Right forelimb (tissue), 1 donor: ENCODE measurements at places on chromosomes 2 and 18.

GRCh38 chr2:114192362-114192761, 250.1 kb upstream of the DPP10 start:
- no peak for DNase-seq

- DNase-seq = no peak
Measured at GRCh38 chr2:20357638-20358389, 7.2 kb upstream of the PUM2 start.

DNA sequence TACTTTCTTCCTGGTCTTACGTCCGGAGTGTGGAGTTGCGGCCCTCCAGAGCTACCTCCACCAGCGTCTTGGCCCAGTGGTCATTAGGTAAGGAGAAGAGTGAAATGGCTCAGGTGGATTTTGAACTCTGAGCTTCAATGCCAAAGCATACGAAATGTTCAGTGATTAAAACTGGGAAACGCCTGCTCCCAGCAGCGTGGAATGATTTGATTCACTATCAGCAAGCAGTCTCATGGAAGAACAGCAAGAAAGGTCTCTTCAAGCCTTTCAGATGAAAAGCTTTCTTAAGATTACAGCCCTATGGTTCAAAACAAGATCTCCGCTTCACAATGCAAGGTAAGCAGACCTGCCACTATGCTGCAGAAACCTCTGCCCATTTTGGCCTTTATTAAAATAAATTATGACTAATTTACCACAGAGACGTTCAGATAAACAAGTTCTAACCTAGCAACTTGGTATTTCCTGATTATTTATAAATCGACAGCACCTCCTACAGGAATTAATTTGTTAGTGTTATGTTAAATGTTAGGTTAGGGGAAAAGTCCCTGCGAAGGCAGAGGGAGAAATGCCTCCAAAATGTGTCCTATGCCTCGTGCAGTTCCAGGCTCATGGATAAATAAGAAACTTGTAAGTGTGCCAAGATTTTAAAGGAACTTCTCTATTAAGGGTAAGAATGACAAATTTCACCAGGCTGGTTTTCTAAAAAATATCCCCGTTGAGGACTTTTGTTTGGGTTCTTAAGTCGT, 10.1 kb downstream of the SP9 start:
- DNase-seq = no peak

- DNase-seq = no peak
Measured at GRCh38 chr2:230931556-230932231, 6.7 kb upstream of the GPR55 start.

- no peak for DNase-seq
Measured at GRCh38 chr2:224141304-224141703, 102.2 kb upstream of the SERPINE2 start.

- no peak for DNase-seq
Measured at GRCh38 chr18:55420665-55421307, 167.2 kb downstream of the TCF4 start.

DNA sequence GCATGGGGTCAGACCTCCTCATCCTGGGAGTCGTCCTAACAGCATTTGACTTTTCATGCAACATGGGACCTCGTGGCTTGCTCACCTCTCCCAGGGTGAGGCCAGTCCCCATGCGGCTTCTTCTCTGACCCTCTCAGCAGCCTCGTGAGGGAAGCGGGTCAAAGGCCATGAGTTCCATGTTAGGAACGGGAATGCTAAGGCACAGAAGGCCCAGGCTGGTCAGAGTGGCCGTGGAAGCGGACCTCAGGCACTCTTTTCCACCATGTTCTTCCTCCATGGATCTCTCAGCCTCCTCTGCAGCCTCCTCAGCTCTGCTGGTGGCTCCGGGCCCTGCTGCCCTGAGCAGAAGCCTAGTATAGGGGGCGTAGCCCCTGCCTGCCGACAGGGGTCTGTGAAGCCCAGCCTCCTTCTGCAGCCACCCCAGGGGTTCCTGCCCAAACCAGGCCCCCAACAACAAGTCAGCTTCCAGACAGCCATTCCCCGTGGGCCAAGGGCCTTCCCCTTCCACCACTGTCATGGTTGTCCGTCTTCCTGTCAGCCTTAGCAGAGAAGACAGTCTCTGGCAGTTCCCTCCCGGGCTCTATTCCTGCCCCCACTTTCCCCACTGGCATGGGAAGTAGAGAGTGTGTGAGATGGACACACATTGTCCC, 60.0 kb upstream of the OTOF start:
- DNase-seq = peak; percentile 25

DNA sequence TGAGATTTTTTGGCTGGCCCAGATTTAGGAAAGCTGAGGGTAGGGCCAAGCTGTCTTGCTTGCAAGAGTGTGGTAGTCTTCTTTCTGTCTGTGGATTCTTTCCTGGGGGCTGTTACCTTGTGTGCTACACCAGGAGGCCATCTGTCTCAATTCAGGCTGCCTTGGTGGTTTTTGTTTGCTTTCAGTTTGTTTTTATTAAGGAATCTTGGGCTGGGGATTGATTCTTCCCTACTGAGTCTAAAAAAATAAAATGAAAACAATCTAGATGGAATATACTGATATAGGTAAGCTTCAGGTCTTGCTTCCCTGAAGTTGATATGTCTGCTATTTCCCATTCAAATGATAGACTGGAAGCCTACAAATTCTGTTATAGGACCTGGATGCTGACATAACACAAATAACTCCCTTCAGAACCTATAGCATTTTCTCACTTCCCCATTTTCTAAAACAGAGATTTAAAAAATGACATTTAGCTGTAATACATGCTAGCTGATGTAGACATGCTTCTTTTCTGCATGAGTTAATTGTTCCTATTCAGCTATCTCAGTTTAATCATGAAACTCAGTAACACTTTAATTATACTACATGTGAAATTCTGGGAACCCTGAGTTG, 5.3 kb downstream of the LHCGR start:
- no peak for DNase-seq

DNA sequence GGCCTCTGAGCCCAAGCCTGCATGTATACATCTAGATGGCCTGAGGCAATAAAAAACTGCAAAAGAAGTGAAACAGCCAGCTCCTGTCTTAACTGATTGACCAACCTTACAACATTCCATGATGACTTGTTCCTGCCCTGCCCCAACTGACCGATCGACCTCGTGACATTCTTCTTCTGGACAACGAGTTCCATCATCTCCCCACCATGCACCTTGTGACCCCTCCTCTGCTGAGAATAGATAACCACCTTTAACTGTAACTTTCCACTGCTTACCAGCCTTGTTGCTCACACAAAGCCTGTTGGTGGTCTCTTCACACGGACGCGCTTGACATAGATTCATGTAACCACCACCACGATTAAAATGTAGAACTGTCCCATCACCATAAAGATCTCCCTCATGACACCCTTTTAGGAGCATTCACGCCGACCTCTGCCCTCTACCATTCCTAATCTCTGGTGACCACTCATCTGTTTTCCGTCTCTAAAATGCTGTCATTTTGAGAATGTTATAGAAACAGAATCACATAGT, 120.1 kb upstream of the REV1 start:
- DNase-seq = no peak

DNA sequence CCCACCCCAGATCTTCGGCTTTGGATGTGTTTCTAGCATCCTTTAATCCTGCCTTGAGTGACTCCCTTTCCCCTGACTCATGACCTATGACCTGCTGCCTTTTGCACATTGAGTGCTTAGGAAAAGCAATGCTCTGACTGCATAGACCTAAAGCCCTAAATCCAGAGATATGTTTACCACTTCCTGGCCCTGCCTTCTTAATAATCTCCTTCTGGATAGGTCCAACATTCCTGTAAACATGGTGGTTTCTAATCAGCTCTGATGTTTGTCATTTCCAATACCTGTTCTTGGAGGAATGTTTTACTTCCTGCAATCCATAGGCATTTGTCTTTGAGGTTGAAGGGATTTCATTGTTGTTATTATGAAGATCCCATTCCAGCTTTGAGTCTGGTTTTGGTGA, 2.3 kb downstream of the SLC3A1 start:
- DNase-seq = no peak

DNA sequence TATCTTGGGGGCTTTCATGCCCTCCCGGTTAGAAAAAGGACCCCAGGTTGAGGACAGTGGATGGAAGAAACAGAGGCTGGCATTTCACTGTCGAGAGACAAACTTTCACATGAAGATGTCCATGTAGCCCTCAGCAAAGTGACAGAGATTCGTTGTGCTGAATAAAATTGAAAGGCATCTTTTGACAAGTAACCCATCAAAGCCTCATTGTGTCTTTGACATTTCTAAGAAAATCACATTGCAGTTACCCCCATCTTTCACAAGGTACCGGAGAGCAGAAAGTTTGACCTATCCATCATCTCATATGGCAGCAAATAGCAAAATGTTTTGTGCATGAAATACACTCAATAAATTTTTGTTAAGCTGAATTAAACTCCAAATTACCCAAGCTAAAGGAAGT, 2.0 kb upstream of the MBP start:
- DNase-seq = no peak

DNA sequence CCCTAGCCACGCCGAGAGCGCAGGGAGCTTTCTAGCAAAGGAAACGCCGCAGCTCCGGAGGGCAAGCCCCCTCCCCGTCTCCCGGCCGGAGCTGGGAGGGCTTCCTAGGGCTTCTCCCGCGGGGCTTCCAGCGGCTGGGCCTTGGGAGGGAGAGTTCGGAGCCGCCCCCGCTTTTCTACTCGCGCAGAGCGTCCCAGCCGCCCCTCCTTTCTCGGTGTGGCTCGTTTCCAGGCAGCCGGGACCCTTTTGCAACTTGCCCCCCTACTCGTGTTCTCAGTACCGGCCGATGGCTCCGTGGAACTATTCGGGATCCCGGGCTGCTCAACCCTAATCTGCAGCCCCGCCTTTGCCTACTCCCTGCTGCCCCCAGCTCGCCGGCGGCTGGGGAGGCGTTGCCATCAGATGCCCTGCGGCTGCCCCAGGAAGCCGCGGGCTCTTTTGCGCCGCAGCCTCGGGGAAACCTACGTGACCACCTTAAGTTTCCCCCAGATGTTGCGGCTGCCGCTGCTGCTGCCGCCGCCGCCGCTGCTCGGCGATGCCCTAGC, 1.5 kb upstream of the NR4A2 start:
- DNase-seq = peak; percentile 85

GRCh38 chr2:171763602-171764001, 76.3 kb downstream of the DYNC1I2 start:
- DNase-seq = no peak

DNA sequence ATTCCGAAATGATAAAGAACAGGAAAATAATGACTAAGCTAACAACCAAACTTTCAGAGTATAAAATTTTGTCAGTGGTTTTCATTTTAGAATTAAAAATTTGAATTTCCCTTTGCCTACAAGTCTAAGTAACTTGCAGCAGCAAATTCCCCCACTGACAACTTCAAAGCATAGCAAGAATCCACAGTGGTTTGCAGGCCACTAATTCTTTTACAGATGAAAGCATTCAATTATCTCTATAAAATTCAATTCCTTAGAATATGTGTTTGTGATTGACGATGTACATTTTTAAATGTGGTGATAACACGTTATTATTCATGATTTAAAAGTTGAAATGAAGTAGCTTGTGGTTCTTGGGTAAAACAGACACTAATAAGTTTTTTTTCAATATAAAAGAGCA, 100.6 kb downstream of the SMAD2 start:
- no peak for DNase-seq

DNA sequence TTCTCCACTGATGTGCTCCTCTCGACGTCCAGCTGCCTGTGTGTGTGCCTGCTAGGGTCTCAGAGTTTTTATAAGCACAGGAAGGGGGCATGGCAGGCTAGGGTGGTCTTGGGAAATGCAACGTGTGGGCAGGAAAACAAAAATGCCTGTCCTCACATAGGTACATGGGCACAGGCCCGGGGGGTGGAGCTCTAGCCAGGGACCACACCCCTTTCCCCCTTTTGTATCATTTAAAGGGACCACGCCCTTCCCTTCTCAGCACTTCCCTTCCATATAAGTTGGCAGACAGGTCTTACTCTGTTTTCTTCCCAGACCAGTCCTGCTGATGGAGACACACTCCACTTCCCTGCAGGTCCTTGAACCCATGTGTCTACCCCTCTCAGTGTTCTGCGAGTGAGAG, 645.0 kb downstream of the CBLN2 start:
- DNase-seq = no peak

- no peak for DNase-seq
Measured at GRCh38 chr2:181853696-181854095, 37.8 kb upstream of the ITPRID2 start.

GRCh38 chr2:127874378-127875269, 11.1 kb downstream of the AMMECR1L start:
- DNase-seq = no peak

DNA sequence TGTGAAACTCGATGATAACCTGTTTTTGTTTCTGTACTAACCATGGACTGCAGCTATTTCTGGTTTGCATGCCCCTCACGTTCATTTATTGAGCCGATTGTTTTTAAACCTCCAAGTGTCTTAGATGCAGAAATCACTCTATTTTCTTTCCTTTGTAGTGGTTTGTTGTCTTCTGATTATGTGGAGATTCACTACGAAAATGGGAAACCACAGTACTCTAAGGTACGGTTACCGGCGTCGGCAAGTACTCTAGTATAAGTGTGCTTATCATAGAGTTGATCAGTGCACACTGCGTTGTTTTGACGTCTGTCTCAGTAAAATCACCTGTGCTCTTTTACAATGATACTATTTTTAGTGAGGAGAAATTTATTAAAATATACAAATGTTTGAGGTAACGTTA, 87.4 kb downstream of the ADAM23 start:
- DNase-seq = no peak

DNA sequence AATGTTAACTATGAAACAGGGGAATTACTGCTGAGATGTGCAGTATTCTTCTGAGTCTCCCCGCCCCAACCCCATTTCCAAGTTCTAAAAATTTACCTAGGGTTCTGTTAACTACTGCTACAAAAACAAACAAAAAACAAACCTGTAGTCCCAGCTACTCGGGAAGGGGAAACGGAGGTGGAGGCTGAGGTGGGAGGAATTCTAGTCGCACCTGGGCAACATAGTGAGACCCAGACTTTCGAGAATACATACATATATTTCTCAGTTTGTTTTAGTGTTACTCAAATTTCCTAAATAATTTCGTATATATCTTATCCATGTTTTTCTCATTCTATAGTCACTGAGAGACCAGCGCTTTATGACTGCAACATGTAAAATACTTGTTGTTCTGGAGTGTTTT, 989 bp downstream of the STAM2 start:
- DNase-seq = no peak

DNA sequence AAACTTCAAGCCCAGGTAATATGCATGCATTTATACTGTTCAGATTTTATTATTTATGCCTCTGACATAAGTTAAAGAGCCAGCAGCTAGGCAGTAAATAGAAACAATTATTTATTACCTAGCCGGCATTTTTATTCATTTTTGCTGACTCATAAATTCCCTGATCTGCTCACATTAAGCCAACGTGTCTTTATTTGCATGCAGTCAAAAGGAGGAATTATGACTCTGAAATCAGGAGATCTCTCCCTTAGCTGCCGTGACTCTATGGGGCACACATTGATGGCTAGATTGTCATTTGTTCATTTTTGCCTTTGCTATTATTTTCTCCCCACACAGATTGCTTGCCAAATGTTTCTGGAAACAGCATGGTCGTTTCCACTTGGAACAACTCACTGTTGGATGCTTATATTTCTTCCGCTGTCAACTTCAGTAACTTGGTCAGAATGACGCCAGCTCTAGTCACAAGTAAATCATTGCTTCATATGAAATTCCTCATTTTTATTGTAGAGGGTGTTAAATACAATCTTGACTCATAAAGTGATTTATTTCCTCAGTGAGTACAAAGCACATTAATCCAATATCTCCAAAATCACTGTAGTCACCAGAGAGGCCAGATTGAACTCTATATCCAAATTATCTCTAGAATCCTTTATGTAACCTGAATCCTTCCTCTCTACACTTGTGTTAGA, 15.9 kb upstream of the ZBTB14 start:
- no peak for DNase-seq
